ENCODE measurements at places on chromosomes 6 and 20. TPM values are rescaled to one million over a fixed set of nuclear protein-coding genes. Genes with fewer than 3 reads are reported as not detected.
A peak's percentile ranks its signal among the peaks of the same experiment; 100 is the strongest.

- H3K36me3 ChIP-seq, result peaks cover 2% of the 10 kb centered on the region
- DNase-seq, result no peak
- H3K27ac ChIP-seq, result no peak overlapping the region
- H3K27me3 ChIP-seq, result peaks cover 11% of the 10 kb centered on the region
Observed at GRCh38 chr6:113888493-113888892, 31.3 kb downstream of the MARCKS start.

The GTSF1L gene
- not detected for total RNA-seq

DNA sequence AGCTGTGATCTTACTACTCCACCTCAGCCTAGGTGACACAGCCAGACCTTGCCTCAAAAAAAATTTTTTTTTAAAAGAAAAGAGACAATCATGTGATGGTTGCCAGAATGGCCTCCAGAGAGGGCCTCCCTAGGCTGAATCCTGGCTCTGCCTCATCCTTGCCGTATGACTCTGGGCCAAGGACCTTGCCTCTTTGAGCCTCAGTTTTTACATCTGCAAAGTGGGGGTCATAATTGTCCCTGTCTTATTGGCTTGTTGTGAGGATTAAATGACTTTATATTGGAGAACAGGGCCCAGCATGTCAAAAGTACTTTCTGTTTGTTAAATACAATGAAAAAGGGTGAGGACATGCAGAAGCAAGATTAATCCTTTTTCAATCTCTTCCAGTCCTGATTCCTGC is 14.4 kb downstream of the SRXN1 start:
- peaks cover 9% of the 10 kb centered on the region for H3K4me1 ChIP-seq
- peaks cover 15% of the 10 kb centered on the region for H3K27me3 ChIP-seq
- no peaks in the 10 kb centered on the region for H3K36me3 ChIP-seq
- no peak for DNase-seq

DNA sequence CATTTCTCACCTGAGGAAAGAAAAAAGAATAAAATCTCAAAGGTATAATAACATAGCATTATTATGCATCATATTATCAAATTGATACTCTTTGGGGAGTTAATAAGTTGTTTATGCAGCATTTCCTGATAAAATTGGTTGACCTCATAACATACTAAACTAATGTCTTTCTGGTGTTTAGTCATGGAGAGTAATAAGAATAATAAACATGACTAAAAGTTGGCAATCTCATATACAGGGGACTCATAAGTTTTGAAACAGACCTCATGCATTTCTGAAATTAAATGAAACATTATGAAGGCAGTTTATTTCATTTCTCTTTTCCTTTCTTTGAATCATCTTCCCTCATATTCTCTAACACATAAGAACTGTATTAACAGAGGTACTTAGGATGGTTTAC is 60.5 kb upstream of the PRDM1 start:
- no peak overlapping the region for H3K27ac ChIP-seq
- no peak overlapping the region for H3K4me3 ChIP-seq
- no peaks in the 10 kb centered on the region for H3K4me1 ChIP-seq
- no peaks in the 10 kb centered on the region for H3K27me3 ChIP-seq
- no peak for DNase-seq
- no peaks in the 10 kb centered on the region for H3K36me3 ChIP-seq

The OR12D3 gene
- total RNA-seq, result not detected

The RCAN2 gene
- 0.43 TPM for total RNA-seq

DNA sequence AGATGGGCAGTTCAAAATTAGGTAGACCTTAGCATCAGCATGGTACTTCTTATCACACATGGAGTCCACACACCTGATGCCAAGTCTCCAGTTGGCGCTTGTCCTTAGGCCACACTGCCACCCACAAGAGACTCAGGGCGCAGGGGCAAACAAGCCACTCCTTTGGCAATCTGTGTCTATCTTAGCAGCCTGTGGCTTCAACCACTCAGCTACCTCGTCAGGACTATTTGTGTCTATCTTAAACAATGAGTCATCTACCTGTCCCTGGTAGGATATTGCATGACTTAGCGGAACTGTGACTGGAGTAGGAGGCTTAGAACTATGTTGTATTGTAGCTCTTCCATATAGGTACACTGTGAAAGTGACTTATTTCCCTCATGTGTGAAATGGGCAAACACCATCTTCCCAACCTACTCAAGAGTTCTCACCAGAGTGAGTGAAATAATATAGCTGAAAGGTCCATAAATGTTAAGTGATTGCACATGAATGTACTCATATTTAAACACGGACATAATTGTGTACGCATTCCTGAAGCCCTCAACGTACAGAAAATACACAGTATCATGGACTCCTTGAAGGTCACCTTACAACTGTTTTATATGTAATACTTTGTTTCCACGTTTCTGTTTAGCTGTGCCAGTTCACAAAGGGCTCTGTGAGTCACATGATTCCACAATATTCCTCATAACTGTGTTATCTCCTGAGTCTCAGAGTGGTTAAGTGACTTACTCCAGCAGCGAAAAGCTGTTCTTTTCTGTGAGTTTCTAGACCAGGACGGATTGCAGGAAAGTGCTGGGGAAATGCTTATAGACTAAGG is 1.6 kb downstream of the TRIM27 start:
- DNase-seq, result peak; percentile 41
- H3K4me3 ChIP-seq, result peak overlapping the region; percentile 93
- H3K36me3 ChIP-seq, result peaks cover 46% of the 10 kb centered on the region
- peak overlapping the region; percentile 82 for H3K27ac ChIP-seq
- H3K4me1 ChIP-seq, result peaks cover 45% of the 10 kb centered on the region
- no peaks in the 10 kb centered on the region for H3K27me3 ChIP-seq

DNA sequence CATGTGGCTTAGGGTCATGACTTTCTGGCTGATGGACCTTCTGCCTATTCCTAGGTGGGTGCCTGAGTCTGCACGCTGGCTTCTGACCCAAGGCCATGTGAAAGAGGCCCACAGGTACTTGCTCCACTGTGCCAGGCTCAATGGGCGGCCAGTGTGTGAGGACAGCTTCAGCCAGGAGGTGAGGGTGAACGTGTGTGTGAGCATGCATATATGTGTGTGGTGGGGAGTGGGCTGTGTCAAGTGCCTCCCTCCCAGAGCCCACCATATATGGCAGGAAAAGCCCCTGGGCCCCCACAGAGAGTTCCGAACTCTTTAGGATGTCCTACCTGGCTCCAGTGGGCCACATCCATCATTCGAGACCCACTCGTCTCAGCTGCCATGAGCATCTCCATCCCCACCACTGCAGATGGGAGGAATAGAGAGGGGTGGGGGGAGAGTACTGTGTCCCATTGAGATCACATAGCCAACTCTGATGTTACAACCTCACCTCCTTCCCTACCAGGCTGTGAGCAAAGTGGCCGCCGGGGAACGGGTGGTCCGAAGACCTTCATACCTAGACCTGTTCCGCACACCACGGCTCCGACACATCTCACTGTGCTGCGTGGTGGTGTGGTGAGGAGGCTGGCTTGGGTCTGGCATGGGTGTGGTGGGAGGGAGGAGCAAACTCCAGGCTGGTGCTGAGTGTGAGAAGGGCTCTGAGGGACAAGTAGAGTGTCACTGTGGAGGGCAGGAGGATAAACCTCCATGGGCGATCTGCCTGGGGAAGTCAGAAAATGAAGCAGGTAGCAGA is 3.2 kb downstream of the SLC22A7 start:
- H3K27ac ChIP-seq, result no peak overlapping the region
- H3K4me1 ChIP-seq, result no peaks in the 10 kb centered on the region
- no peak for DNase-seq
- H3K36me3 ChIP-seq, result no peaks in the 10 kb centered on the region

- H3K27me3 ChIP-seq, result no peaks in the 10 kb centered on the region
- H3K27ac ChIP-seq, result peak overlapping the region; percentile 65
- peak; percentile 36 for DNase-seq
- peaks cover 2% of the 10 kb centered on the region for H3K36me3 ChIP-seq
- peak overlapping the region; percentile 19 for H3K4me3 ChIP-seq
Observed at GRCh38 chr6:7154341-7155139, 46.8 kb downstream of the RREB1 start.
